ENCODE measurements at places on chromosomes 6 and 20.
A peak's percentile ranks its signal among the peaks of the same experiment; 100 is the strongest.

DNA sequence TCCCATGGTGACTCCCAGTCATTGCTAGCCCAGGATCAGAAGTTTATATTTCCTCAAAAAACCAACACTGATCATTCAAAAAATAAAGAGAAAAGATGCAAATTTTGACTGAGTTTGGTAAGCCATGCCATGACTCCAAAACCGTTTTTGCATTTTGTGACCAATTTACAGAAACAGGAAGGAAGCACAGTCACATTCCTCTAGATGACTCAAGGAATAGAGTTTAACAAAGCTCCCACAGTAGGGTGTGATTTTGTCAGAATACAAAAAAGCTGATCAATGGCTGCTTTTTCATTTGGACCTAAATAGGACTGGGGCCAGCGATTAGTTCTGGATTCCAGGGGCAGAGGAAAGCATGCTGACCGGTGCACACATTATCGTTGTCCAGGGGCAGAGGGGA lies 179.4 kb upstream of the AFDN start:
- DNase-seq: no peak

- DNase-seq: no peak
Observed at GRCh38 chr6:13593103-13593502, 18.7 kb downstream of the SIRT5 start.

DNA sequence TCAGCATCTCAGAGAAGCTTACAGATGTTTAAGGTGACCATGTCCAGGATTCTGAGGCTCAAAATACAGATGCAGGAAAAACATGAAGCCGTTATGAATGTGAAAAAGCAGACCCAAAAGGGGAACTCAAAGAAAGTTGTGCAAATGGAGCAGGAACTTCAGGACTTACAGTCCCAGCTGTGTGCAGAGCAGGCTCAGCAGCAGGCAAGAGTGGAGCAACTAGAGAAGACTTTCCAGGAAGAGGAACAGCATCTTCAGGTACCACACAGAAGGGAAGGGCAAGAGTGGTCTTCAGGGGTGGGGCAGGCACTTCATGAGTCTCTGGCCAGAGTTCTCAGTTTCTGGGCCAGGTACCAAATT lies 15.2 kb downstream of the RNF8 start:
- DNase-seq: no peak

- no peak for DNase-seq
Observed at GRCh38 chr6:169190970-169191369, 62.7 kb downstream of the THBS2 start.

DNA sequence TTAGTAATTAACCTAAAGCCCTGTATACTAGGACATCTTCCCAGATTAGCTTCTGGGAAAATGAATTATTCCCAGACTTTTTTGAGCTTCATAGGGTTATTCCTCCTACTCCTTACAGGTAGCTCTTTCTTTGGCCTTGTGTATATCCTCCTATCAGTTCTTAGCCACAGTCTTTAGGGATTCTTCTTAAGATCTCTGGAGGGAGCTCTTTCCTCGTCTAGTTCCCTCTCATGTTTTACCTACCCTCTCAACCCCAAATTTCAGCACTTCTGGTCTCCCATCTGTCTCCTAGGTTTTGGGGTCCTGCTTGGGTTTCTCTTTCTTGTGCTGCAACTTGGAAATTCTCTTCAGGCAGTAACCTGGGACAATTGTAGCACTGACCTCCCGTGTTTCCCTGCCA lies 46.4 kb upstream of the SLC35B3 start:
- DNase-seq: peak; percentile 18

DNA sequence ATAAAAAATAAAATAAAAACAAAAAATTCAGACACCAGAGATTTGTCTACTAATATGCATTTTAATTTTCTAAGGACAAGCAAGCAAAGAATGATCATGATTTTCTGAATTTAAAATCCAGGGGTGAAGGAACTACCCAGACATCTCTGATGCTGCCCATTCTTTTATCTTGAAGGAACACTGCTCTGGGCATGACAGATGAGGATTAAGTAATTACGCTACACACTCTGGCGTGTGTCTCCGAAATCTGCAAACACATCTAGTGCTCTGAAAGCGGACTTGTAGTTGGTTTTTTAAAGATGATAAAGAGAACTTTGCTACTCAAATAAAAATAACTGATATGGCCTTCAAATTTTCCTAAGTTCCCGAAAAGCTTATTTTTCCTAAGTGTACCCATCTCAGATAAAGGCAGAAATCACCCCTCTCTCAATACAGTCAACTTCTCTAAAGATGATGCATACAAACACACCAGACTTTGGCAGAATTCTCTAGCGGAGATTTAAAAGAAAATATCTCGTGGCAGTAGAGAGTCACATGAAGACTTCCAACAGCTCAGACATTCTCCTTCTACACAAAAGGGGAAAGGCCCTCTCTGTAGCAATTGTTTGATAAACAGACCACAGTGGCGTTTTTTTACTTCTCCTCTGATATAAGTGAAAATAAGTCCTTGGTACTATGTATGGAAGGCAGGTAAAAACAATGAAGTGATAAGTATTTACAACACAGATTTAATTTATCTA lies 133.8 kb downstream of the BACH2 start:
- no peak for DNase-seq

- DNase-seq: no peak
Observed at GRCh38 chr6:22149096-22149495, 147.7 kb downstream of the PRL start.

GRCh38 chr6:142867988-142868812 lies 76.8 kb downstream of the HIVEP2 start:
- no peak for DNase-seq

- DNase-seq: no peak
Observed at GRCh38 chr6:133159255-133159795, 81.8 kb upstream of the EYA4 start.

GRCh38 chr6:26660000-26660361 lies 435 bp upstream of the ZNF322 start:
- peak; percentile 46 for DNase-seq

- no peak for DNase-seq
Observed at GRCh38 chr6:165308926-165309731, at the start of gene C6orf118. TSS of gene C6orf118 (minus strand) at chr6:165309605. CDS start at chr6:165309586, 19 bp downstream.

- no peak for DNase-seq
Observed at GRCh38 chr6:52543262-52543661, 33.6 kb downstream of the TRAM2 start.

DNA sequence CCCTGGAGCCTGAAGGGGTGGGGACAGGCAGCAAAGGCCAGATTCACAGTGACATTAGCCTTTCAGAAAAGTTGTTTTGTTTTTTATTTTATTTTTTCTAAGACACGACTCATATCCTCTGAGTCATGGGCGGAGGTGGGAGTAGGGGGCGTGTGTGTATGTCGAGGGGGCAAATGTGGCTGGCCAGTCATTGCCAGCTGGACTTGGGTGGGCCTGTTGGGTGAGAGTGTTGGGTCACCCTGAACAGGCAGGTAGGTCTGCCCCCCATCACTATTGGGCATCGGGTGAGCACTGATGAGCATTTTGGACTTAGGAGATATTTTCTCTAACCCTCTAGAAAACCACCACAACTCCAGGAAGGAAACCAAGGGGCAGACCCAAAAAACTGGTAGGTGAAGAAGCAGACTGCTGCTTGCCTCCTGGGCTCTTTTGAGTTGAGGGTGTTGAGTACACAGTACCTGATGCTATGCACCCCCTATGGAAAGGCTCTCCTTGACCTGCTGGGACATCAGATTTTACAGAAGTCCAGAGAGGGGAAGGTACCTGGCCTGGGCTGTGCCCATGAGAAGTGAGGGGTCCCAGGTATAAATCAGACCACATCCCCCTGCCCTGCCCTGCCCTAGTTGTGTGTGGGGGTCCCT lies 5.6 kb downstream of the SMIM29 start:
- no peak for DNase-seq

DNA sequence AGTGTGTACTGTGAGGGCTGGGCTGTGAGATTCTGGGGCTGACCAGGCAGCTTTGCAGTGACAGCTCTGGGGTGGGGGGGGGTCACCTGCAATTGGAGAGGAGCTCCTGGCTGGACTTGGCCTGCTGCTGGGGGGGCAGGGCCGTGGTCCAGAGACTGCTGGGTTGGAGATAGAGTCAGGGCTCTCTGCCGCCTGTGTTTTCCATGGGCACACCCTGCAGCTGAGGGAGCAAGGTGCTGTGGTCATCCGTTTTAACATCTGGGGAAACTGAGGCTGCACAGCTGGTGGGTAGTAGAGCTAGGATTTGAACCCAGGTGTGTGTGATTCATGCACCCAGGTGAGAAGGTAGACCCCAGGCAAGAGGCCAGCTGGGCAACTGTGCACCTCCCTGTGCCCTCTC lies 7.3 kb downstream of the DLGAP4 start:
- DNase-seq: no peak

DNA sequence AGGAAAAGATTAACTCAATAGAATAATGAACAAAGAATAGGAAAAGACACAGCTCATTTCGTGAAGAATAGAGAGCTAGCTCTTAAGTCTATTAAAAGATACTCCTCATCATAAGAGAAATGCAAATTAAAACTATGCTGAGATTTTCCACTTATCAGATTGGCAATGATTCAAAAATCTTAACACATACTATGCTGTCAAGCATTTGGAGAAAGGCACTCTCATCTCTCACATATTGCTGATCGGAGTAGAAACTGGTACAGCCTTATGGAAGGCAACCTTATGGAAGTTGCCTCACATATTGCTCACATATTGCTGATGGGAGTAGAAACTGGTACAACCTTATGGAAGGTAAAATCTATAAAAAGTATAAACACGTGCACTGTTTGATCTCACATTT lies 21.4 kb upstream of the PLAGL1 start:
- no peak for DNase-seq

GRCh38 chr6:115592025-115592424 lies 468.7 kb downstream of the FRK start:
- DNase-seq: no peak

- peak; percentile 79 for DNase-seq
Observed at GRCh38 chr6:130517444-130517931, 151.7 kb downstream of the TMEM200A start.

- peak; percentile 90 for DNase-seq
Observed at GRCh38 chr6:31660381-31661261, at the start of gene C6orf47. TSS of gene C6orf47 (minus strand) at chr6:31660778. CDS start at chr6:31659947, 831 bp downstream.

GRCh38 chr6:116847227-116847626 lies 18.3 kb upstream of the GPRC6A start:
- peak; percentile 16 for DNase-seq

GRCh38 chr6:134379599-134379998 lies 61.7 kb upstream of the SGK1 start:
- no peak for DNase-seq

GRCh38 chr6:30459145-30459544 lies 30.2 kb upstream of the HLA-E start:
- DNase-seq: no peak

DNA sequence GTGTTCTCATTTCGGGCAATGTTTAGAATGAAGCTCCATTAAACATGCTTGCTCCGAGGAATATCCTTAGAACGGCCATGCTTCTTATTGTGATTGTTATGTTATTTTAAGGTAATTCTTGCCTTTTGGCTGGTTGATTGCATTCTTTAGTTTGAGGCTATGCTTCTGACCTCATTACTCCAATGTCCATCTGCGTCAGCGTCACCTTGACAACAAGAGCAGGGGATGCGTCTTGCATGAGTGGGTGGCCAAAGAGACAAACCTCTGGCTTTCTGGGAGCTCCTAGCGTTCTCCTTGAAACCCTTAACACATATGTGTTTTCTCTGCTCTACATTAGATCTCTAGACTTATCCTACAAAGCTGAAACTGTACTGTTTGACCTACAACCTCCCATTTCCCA lies 184.3 kb downstream of the THBS2 start:
- no peak for DNase-seq

DNA sequence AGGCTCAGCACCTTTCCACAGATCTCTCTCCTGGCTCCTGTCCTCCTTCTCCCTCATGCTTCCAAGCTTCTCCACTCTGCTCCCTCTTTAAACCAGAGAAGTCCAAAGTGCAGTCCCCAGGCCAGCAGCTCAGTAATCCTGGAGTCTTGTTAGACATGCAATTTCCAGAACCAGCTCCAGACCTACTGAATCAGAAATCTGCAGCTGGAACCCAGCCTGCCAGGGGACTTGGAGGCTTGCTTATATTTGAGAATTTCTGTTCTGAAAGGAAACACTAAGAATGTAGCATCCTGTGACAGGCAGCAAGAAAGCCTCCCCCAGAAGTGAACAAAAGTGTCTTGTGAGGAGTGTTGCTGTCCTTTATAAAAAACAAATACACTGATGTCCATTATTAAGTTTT lies 438.1 kb downstream of the BCKDHB start:
- no peak for DNase-seq

DNA sequence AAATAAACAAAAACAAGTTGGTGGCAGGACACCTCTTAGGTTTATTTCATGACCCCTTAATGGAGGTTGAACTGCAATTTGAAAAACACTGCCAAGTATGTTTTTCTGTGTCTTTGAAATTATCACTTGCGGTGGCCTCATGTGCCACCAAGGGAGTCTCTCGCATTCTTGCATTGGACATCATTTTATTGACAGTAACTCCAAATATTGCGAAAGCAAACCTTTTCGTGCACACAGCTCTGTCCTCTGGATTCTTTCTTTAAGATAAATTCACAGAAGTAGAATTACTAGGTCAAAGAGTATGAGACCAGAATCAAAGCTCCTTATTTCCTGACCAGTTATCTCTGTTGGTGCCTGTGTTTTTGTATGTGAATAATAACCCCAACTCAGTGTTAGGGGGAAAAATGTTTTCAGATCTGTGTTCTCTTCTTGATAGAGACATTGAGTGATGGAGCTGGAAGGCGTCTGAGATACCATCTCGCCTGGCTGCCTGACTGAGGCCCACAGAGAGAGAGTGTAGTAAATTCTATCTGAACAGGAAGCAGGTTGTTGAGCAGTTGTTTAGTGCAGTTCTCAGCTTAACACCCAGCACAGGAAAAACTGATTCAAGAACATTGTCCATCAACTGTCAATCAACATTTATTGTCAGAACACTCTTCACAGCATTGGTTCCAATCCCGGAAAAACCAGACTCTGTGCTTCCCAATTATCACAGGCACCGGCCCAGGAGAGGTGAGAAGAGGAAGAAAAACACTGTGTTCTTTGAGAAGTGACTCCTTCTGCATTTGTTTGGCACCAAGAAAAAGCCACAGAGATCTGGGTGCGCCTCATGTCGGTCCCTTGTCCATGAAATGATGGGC lies 2.2 kb upstream of the CCDC167 start:
- DNase-seq: no peak

DNA sequence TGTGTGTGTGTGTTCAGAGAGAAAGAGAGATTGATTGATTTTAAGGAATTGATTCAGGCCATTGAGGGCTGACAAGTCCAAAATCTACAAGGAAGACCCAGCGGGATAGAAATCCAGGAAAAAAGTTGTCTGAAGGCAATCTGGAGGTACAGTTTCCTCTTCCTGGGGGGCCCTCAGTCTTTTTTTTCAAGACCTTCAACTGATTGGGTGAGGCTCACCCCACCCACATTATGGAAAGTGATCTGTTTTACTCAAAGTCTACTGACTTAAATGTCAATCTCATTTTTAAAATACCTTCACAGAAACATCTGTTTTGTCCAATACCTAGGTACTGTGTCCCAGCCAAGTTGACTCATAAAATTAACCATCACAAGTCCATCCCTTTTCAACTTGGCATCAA lies 243.0 kb upstream of the PLN start:
- DNase-seq: no peak

DNA sequence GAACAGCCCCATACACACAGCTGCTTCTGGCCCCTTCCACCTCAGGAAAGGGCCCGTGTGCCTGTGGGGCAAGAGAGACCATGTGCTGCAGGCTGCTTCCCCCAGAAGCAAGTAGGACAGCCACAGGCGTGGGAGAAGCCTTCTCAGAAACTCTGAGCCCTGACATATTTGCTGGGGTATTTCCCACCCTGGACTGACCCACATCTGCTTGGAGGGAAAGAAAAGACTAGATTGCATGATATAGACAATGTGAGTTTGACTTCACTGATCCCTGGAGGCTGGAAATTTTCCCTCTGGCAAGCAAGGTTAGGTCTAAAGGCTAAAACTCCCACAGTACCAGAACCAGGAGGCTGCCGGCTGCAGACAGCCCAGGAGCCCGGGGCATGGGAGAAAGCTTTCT lies 213.3 kb upstream of the SSTR4 start:
- no peak for DNase-seq

Measured in GM12865 (cell line).